H1 (cell line): ENCODE measurements at places on chromosomes 7 and 10. TPM values are rescaled to one million over a fixed set of nuclear protein-coding genes. Genes with fewer than 3 reads are reported as not detected.

DNA sequence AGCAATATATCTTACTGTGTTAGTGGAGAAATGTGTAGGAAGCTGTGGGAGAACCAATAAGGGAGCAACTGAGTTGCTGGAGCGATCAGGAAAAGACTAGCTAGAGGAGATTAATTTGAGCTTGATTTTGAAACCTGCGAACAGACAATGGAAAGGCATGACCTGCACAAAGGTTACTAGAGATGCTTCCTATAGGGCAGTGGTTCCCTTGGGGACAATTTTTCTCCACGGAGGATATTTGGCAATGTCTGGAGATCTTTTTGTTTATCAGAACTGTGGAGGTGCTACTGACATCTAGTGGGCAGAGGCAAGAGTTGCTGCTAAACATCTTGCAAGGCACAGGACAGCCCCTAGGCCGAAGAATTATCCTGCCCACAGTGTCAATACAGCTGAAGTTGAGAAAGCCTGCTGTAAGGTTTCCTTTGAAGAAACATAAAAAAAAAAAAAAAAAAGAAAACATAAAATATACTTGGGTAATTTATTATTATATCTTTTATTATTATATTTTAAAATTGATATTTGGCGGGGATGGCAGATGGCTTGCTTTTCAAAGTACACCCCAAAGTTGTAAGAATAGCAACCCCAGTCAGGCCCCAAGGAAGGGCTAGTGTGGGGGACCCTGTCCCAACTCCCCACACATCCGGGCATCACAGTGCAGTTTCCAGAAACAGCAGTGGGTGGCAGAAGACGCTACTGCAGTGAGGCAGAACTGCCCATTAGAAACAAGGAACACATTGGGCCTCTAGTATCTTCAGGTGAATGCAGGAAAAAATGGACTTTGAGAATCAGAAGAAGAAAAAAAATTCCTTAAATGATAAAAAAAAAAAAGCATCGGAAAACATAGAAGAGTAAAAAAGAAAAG, 481.6 kb downstream of the SH2D4B start:
- DNase-seq, result no peak

DNA sequence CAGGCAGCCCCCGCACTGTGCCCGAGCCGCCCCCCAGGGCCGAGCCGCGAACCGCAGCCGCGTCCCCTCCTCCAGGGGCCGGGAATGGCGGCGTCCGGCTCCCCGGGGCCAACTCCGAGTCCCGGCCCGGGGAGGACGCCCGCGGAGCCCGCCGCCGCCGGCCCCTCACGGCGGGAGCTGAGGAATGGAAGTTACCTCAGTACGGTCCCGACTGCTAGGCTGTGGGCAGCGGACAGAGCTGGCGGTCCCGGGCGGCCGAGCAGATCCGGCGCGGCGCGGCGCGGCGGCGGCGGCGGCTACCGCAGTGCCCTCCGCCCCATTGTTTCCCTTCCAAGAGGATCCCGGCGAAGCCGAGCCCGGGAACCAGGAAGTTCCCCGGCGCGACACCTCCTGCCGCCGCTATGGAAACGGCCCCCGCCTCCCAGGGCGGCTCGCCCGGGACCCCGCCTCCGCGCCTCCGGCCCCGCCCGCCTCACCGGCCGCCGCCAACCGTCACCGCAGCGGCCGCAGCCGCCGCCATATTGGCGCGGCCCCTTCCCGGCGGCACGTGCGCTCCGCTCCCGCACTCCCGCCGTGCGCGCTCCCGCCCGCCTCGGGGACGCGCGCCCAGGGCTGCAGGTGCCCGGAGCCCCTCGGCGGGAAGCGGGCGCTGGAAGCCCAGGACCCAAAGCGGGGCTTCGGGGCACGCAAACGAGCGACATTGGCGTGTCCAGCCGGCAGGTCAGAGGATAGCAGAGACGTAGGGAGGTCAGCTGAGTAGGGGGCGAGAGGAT, at the start of gene USP6NL:
Gene USP6NL (minus strand): TSS at position 403 of the 773 bp plus-strand sequence. CDS start 14,016 bp downstream, outside the sequence.
- peak; percentile 31 for DNase-seq

DNA sequence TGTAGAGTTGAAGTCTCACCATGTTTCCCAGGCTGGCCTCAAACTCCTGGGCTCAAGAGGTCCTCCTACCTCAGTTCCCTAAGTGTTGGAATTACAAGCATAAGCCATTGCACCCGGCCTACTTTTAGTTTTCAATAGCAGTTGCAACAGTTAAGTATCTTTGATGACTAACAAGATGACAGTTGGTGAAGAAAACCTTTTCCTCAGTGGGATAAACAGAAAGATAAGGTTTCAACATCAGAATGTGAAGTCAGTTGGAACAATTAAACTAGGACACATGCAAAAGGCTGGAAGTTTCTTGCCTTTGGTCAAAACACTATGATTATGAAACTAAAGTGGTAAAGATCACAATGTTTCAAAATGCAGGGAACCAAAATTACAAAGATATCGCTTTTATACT, 169.2 kb downstream of the ZNF438 start:
- DNase-seq, result no peak

GRCh38 chr7:114502454-114503254, 88.0 kb downstream of the FOXP2 start:
- DNase-seq, result no peak

DNA sequence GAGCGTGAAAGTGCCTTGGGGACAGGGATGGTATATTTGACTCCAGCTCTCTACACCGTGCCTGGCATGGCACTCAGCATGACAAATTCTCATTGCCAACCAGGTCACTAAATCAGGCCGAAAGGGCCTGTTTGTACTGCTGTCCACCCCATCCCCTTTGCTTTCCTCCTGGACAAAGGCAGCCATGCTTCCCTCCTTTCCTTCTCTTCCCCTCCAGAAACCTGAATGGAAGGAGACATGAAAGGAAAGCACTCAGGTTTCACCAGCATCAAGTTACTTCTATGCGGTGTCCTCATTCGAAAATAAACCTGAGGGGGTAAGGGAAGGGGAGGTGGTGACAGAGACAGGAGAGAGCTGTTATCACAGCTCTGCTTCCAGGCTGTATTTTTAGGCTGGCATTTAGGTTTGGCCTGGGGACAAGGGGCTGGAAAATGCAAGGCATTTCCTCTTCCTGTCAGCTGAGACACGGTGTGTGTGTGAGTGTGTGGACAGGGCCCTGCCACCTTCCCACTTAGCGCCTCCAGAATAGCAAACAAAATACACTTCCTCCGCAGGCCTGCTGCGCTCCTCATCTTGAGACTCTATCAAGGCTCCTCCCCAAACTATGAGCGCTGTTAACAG, 79.9 kb upstream of the COL13A1 start:
- no peak for DNase-seq

BICC1 gene
- 0.73 and 1.0 TPM in 2 replicates for total RNA-seq

IGF2BP3 gene
- total RNA-seq, result 190 and 193 TPM in 2 replicates

LIPN gene
- total RNA-seq, result not detected in 2 replicates

DNA sequence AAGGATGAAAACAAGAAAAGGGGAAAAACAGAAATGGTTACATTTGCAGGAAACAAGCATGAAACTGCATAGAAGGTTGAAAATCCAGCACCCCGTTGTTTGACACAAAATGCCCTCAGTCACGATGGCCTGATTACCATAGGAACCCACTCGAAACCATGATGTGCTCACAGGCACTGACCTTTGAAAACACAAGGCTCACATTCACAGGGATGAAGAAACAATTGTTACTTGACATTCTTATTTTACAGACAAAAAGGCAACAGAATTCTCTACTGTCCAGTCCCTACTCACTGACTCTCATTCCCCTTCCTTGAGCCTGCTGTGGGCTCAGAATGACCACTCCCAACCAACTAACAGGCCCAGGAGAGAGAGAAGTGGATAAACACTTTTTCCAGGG, 131.4 kb upstream of the PDLIM1 start:
- no peak for DNase-seq

CAPZA2 gene
- total RNA-seq, result 141 and 145 TPM in 2 replicates

- DNase-seq, result no peak
Measured at GRCh38 chr7:23235813-23236221, 10.8 kb upstream of the GPNMB start.

DNA sequence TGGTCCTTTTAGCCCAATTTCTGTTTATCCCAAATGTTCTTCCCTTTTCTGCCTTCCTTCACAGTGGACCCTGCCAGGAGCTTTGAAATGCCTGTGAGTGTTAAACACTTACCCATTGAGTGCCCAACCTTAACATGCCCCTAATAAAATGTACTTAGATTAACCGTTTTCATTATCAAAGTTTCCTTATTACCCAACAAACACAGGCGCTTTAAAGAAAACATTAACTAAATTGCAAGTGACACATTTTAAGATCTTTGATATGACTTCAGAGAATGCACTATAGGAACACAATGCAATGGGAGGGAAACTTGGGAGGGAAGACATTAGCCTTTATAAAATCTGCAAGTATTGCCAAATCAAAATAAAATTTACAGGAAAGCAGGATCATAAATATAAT, 177.0 kb downstream of the CFTR start:
- DNase-seq, result no peak

DNA sequence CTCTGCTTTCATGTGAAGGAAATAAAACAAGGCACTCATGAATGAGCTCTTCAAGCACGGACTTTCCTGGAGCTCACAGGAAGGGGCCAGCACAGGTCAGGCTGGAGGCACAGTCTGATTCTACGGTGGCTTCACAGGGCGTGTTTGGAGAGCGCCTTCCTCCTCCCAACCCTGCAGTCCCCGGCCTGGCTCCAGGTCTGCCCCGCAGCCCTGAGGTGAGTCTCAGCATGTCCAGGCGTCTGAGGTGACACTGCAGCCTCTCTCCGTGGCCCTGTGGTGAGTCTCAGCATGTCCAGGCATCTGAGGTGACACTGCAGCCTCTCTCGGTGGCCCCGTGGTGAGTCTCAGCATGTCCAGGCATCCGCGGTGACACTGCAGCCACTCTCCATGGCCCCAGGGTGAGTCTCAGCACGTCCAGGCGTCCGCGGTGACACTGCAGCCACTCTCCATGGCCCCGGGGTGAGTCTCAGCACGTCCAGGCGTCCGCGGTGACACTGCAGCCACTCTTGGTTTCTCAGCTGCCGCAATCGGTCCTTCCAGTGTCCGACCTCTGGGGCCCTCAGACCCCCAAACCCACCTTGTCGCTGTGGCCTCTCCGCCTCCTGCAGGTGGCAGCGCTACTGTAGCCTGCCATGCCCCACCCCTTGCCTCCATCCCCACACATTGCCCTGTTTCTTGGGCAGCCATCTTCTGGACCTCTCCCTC, 381.7 kb downstream of the DNAJB6 start:
- no peak for DNase-seq

DNA sequence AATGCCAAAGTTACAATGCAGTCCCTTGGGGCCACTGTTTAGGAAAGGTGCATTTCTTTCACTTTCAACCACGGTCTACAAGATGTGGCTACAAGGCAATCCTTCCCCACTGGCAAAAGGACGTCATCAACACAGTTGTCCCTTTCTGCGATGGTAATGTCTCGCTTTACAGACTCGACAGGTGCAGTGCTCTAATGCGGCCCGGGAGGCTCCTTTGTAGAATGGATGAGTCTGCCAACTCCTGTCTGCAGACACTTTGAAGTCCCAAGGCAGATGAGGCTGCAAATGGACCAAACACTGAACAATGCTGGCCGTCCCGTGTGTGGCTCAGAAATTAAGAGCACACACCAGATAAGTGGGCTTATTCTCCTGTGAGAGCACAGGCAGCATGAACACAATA, 133.7 kb downstream of the PIP4K2A start:
- no peak for DNase-seq

- DNase-seq, result no peak
Measured at GRCh38 chr7:116665332-116665996, 6.5 kb upstream of the MET start.

GRCh38 chr7:11570922-11571550, 261.0 kb downstream of the THSD7A start:
- no peak for DNase-seq

GRCh38 chr10:58212622-58213021, 55.1 kb downstream of the IPMK start:
- DNase-seq, result no peak

TAF3 gene
- total RNA-seq, result 10.7 and 11.2 TPM in 2 replicates

GSDME gene
- 7.6 and 8.5 TPM in 2 replicates for total RNA-seq

DNA sequence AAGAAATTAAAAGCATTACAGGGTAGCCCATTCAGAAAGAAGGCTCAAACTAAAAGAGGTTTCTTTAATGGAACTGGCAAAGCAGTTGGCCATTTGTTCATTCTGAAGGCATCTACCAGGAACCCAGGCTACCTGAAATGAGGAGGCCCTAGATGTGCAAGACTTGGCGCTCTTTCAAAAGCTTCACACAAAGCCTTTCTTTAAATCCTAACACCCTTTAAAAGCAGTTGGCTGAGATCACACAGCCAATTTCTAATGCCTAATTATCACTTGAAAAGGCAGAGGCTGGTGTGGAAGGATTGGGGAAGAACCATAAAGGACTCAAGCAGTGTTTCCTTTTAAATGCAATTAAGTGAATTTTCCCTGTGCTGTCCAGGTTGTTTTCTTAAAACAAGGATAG, 23.2 kb downstream of the PPP1R17 start:
- peak; percentile 27 for DNase-seq

CCL24 gene
- total RNA-seq, result not detected in 2 replicates

- peak; percentile 17 for DNase-seq
Measured at GRCh38 chr10:89086801-89087521, 96.4 kb downstream of the FAS start.

- no peak for DNase-seq
Measured at GRCh38 chr10:73205890-73206289, 38.0 kb downstream of the FAM149B1 start.

- no peak for DNase-seq
Measured at GRCh38 chr7:106456329-106456728, 171.5 kb upstream of the NAMPT start.

- no peak for DNase-seq
Measured at GRCh38 chr7:81236560-81236959, 317.7 kb upstream of the SEMA3C start.

DNA sequence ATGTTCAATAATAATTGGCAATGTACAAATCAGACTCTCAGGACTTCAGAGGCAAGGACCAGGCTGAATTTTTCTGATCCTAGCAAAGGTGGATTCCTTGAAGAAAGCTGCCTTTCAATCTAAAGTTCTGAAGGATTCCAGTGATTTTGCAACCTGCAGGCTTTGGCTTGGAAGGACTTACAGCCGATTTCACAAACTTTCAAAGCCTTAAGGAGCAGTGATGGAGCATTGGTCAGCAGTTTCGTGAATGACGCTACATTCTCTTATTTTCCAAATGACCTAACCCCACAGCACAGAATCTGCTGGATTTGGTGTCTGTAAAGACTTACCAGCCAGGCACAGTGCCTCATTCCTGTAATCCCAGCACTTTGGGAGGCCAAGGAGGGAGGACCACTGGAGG, 167.5 kb downstream of the ARHGAP12 start:
- no peak for DNase-seq

ELAPOR2 gene
- total RNA-seq, result 32.9 TPM in 2 replicates

DNA sequence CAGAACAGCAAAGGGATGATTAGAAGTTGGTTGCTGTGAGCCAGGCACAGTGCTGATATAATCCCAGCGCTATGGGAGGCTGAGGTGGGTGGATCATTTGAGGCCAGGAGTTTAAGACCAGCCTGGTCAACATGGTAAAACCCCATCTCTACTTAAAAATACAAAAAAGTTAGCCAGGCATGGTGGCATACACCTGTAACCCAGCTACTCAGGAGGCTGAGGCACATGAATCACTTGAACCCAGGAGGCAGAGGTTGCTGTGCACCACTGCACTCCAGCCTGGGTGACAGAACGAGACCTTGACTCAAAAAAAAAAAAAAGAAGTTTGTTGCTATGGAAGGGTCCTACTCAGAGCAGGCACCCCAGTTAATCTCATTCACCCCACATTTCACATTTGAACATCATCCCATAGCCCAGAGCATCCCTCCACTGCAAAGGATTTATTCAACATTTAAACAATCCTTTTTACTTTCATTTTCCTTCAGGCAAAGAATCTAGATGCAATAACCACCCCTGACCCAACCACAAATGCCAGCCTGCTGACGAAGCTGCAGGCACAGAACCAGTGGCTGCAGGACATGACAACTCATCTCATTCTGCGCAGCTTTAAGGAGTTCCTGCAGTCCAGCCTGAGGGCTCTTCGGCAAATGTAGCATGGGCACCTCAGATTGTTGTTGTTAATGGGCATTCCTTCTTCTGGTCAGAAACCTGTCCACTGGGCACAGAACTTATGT, 4.1 kb downstream of the IL6 start:
- no peak for DNase-seq
